IMR-90 (cell line): ENCODE measurements at places on chromosomes 12 and 14. TPM values are rescaled to one million over a fixed set of nuclear protein-coding genes. Genes with fewer than 3 reads are reported as not detected.

DNA sequence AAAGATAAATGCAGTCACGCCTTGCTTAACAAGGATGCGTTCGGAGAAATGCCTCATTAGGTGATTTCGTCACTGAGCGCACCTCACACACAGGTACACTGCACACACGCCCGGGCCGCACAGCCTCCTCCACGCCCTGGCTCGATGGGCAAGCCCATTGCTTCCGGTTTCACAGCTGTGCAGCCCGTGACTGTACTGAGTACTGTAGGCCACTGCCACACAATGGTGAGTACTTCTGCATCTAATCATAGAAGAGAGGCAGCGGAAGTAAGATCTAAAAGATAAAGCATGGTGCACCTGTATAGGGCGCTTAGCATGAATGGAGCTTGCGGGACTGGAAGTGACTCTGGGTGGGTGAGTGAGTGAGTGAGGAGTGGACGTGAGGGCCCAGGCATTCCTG is 4.3 kb downstream of the RIMBP2 start:
- H3K4me1 ChIP-seq = no peaks in the 10 kb centered on the region
- no peak overlapping the region for H3K4me3 ChIP-seq
- no peaks in the 10 kb centered on the region for H3K36me3 ChIP-seq
- no peak for DNase-seq

The GUCY2C gene
- total RNA-seq = not detected in 2 replicates

DNA sequence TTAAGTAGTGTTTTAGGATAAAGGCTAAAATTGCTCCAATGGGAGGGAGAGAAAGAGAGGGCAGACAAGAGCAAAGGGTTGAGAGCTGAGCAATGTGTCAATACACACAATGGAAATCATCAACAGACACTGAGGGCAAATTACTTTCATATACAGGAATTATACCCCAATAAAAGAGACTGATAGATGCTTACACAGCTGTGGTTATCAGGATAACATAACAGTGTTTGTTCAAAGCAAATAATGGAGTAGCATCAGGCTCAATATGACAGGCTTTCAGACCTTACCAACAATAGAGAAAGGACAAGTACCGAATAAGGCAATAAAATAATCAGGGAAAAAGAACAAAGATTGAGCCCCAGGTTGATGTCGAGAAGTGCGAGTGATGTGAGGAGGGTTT is 53.4 kb upstream of the DIO2 start:
- no peaks in the 10 kb centered on the region for H3K36me3 ChIP-seq
- no peak for DNase-seq
- H3K4me3 ChIP-seq = no peak overlapping the region
- H3K4me1 ChIP-seq = no peaks in the 10 kb centered on the region; the same call in 1 of the 2 replicates

The NUAK1 gene
- total RNA-seq = 8.8 and 8.9 TPM in 2 replicates

The ERBB3 gene
- total RNA-seq = 2.2 and 2.5 TPM in 2 replicates

DNA sequence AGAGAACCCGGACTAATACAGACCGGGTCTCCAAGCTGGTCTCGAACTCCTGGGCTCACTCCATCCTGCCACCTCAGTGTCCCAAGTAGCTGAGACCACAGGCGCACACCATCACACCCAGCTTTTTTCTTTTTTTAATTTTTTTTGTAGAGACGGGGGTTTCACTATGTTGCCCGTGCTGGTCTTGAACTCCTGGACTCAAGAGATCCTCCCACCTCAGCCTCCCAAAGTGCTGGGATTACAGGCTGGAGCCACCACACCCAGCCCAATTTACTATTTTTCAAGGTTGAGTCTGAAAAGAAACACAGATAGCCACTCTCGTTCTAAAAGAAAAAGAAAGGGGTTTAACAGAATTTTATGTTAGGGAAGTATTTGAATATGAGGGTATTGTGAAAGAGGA is 1.8 kb downstream of the ERO1A start:
- no peaks in the 10 kb centered on the region for H3K36me3 ChIP-seq
- no peaks in the 10 kb centered on the region for H3K27me3 ChIP-seq
- H3K4me3 ChIP-seq = no peak overlapping the region
- no peak for DNase-seq
- H3K4me1 ChIP-seq = peaks cover 2% of the 10 kb centered on the region
- no peak overlapping the region for H3K27ac ChIP-seq

- no peak overlapping the region for H3K27ac ChIP-seq
- H3K4me3 ChIP-seq = no peak overlapping the region
These were observed 43.8 kb downstream of the CCNK start for GRCh38 chr14:99524804-99525698.

GRCh38 chr14:26320886-26321285 is 276.9 kb downstream of the NOVA1 start:
- no peaks in the 10 kb centered on the region for H3K36me3 ChIP-seq
- DNase-seq = no peak
- H3K27ac ChIP-seq = no peak overlapping the region
- no peaks in the 10 kb centered on the region for H3K4me1 ChIP-seq
- no peaks in the 10 kb centered on the region for H3K27me3 ChIP-seq
- H3K4me3 ChIP-seq = no peak overlapping the region
